Activated CD8-positive, alpha-beta memory T cell treated with anti-CD3 and anti-CD28 coated beads for 48 hours (primary cell): ENCODE measurements at places on chromosomes 5 and 9.

DNA sequence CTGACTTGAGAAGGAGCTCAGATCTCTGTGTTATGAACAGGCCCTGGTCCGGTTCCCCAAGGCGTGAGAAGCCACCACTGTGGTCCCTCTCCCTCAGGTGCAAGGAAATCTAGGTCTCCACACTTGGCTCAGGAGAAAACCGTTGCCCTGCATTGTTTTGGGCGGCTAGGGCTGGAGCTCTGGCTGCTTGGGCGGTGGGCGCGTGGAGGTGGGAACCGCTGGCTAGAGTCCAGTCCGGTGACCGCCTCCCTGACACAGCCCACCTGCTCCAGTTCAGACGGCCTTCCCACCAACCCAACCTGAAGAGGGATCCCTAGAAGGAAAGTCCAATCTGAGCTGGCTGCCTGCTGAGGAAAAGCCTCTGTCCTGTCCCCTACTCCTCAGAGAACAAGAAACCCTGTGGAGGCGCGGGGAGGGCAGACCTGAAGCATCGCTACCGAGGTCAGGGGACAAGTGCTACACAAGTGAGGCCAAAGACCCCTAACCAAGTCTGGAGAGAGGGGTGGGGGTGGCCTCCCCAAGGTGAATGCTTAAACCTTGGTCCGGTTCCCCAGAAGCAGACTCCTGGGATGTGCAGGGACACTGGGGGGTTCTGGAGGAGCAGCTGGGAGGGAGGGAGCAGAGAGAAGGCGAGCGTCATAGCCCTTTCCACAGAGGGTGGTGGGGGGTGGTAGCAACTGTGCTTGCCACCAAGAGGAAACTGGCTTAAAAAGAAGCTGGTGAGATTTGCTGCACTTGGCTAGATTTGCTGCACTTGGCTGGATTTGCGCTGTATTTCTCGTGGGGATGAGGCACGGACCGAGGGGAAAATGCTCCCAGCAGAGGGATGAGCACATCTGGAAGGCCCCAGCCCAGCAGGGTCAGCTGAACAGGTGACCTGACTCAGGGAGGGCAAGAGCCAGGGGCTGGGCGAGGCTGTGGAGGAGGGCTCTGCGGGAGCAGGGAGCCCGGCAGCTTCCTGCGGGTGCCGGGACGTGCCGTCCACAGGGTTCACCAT, 65.2 kb downstream of the RAPGEF1 start:
- DNase-seq = no peak

DNA sequence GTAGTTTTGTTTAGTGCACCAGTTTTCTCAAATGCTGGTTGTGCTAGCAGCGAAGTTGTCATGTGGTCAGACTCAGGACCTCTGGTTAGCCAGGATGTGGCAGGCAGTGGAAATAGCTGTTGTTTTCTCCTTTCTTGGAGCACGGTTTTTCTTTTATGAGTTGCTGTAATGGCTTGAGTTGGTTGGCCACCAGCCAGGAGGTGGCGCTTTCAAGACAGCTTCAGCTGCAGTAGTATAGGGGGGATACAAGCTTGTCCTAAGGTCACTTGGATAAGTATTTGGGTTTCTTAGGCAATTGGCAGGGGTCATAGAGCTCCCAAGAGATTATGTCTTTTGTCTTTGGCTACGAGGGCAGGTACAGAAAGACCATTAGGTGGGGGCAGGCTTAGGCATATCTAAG, 274.2 kb upstream of the TARS1 start:
- no peak for DNase-seq

- DNase-seq = no peak
Measured at GRCh38 chr5:38468202-38468673, 88.2 kb downstream of the LIFR start.

DNA sequence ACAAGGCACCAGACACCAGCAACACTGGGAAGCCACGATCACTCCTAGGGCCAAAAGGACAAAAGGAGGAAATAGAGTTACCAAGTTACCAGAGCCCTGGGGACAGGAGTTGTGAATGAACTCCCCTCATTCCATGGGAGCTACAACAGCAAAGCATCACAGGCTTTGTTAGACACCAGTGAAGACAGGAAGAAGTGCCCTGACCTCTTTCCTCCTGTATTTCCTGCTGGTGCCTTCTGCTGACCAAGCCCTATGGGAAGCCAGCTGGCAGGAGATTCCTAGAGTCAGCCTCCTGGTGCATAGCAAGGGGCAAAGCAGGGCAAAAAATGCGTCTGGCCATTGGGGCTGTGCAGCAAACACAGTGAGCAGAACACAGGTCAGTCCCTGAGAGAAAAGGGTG, 374.7 kb downstream of the ZSWIM6 start:
- DNase-seq = no peak

GRCh38 chr5:159825551-159826051, 90.7 kb upstream of the ADRA1B start:
- no peak for DNase-seq

DNA sequence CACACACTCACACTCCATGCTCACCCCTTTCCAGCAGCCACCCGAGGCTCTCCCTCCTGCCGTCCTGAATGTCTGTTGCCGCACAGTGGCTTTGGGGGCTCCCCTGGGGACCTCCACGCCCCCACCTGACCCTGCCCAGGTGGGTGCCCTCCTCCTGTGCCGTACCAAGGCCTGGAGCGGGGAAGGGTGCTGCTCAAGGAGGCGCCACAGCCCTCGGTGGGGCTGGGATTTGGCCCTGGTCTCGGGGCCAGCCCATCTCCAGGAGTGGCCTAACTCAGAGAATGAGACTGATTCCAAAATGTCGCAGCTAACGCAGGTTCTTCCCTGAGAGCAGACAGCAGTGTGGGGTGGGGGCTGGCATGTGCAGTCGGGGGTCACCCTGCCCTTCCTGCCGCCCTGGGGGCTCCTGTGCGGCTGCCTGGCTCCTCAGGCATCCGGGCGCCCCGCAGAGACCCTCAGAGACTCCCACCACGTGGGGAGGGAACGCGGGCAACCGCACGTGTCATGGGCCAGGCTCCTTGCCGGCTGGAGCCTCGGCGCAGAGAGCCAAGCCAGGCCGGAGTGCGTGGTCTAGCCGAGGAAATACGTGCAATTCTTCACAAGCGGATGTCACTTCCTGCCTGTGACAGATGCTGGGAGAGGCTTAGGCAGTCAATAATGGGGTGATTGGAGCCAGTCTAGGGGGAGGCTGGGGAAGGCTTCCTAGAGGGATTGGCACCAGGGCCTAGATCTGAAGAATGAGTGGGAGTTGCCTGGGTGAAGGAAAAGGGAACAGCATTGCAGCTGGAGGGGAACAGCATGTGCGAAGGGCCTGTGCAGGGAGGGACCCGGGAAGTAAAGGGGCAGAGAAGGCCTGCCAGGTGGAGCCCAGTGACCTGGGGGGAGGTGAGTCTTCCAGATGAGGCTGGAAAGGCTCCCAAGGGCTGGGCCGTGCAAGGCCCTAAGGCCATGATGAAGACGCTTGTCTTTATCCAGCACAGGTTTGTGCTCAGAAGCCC, 44.1 kb downstream of the C9orf50 start:
- DNase-seq = no peak

DNA sequence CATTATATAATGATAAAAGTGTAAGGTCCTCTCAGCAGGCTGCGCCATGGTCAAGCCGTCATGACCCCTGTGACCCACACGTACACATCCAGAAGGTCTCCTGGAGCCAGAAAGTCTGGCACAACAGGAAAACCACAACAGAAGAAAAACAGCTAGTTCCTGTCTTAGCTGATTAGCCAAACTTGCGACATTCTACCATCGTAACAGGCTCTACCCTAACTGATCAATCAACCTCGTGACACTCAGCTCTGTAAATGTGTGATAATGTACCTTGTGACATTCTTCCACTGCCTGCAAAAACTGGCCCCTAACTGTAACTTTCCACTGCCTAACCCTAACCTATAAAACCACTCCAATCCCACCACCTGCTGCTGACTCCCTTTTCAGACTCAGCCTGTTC, 316.4 kb upstream of the TUSC1 start:
- DNase-seq = no peak

- DNase-seq = no peak
Measured at GRCh38 chr9:106025453-106025852, 331.1 kb downstream of the TMEM38B start.

DNA sequence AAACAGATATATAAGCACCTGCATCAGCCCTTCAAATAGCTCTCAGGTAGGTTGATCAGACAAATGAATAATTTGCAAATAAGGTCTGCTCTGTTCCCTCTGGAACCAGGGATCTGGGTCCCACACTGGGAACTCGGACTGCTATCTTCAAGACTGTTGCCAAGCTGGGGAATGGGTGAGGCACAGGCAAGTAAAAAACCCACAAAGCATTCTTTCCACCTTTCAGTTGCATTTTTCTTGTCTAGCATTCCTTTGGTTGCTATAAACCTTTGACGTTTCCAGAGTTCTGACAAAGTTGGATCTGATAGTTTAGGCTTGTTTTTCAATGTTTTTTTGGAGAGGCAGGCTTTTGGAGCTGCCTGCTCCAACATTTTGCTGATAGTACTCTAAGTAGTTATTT, 20.1 kb downstream of the FBXL17 start:
- DNase-seq = no peak

DNA sequence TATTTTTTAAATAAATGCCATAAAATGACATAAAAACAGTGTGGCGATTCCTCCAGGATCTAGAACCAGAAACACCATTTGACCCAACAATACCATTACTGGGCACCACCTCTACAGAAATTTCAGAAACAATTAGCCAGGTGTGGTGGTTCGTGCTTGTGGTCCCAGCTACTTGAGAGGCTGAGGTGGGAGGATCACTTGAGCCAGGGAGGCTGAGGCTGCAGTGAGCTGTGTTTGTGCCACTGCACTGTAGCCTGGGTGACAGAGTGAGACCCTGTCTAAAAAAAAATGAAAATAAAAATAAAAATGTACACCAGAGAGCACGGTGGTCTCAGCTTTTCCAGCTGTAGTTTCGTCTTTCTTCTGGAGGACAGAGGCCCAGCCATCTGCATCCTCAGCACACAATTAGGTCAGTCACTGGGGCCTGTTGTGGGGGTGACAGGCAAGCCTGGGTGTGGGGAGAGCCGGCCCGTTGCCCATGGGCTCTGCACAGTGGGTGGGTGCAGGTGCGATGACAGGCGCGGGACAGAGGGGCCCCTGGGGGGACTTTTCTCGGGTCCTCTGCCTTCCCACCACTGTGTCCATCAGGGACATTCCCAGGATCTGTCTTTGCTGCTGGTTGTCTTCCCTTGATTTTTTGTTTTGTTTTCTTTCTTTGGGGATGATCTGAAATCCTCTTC, 9.8 kb downstream of the COL5A1 start:
- no peak for DNase-seq

DNA sequence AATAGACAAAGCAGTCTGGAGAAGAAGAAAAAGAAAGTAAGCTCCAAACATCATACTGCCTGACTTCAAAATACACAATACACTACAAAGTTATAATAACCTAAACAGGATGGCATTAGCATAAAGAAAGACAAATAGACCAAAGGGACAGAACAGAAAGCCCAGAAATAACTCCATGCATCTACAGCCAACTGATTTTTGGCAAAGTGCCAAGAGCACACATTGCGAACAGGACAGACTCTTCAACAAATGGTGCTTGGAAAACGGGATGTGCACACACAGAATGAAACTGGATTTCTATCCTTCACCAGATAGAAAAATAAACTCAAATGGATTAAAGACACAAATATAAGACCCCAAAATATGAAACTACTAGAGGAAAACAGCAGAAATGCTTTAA, 66.6 kb upstream of the SPATA31E1 start:
- DNase-seq = no peak

- DNase-seq = no peak
Measured at GRCh38 chr9:124429530-124429867, 14.3 kb upstream of the PSMB7 start.
